ENCODE measurements at places on chromosomes 1 and 21.
A peak's percentile ranks its signal among the peaks of the same experiment; 100 is the strongest.

- no peak for DNase-seq
Observed at GRCh38 chr21:17472182-17472581, 40.7 kb upstream of the CXADR start.

DNA sequence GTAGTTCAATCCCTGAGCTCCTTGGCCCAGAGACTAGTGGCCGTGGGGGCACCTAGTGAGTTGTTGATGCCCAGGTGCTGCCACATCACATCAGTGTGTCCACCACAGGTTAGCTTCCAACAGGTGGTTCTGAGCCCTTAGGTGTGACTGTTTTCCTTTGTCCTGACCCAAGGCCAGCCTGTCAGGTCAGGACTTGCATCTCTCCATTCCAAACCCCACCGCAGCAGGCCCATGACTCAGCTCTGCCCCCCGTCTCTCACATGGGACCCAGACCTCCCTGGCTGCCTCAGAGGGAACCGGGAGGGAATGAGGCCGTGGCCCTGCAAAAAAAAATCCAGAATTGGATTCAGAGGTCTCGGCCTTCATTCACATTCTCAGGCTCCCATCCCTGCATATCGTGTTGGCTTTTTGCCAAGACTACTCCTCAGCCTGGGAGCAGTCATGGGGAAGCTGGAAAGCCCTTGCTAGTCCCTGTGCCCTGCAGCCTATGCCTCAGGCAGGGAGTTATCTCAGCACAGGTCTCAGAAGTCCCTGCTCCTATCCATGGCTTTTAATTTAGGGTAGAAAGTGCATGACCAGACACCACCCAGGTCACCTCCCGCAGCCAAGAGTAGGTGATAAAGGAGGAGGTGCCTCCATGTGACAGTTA lies 7.2 kb downstream of the INAVA start:
- DNase-seq = no peak

DNA sequence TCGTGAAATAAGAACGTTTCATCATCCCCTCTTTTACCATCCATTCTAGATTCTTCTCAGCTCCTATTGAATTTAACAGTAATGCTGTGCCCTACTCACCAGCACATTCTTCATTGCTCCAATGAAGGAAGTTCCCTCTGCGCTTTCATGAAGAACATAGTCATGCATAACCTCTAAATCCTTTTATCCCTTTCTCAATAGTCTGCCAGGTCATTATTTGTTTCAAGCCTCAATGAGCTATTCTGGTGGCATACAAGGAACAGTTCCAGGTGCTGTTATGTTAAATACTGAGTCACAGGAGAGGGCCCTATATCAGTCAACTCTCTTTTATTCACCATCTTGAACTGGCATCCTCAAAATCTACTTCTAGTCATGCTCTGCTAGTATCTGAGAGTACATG lies 381.0 kb downstream of the GPATCH2 start:
- no peak for DNase-seq

- peak; percentile 62 for DNase-seq
Observed at GRCh38 chr1:167630568-167631385, 745 bp downstream of the RCSD1 start.

DNA sequence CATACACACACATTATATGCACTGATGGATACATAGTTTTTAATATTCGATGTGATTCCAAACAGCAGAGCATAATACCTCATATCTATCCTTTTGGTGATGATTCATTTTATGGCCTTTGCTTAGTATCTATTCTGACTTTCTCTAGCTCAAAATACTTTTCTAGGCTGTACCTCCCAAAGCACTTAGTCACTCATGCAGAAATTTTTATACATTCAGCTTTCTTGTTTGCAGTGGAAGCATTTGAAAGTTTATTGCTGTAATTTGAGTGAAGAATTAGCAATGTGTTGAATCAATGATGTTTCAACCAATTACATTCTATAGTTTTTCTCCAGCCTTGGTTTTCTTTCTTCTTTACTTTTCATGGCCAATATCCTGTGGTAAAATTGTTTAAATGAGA lies 66.7 kb downstream of the LBR start:
- no peak for DNase-seq

DNA sequence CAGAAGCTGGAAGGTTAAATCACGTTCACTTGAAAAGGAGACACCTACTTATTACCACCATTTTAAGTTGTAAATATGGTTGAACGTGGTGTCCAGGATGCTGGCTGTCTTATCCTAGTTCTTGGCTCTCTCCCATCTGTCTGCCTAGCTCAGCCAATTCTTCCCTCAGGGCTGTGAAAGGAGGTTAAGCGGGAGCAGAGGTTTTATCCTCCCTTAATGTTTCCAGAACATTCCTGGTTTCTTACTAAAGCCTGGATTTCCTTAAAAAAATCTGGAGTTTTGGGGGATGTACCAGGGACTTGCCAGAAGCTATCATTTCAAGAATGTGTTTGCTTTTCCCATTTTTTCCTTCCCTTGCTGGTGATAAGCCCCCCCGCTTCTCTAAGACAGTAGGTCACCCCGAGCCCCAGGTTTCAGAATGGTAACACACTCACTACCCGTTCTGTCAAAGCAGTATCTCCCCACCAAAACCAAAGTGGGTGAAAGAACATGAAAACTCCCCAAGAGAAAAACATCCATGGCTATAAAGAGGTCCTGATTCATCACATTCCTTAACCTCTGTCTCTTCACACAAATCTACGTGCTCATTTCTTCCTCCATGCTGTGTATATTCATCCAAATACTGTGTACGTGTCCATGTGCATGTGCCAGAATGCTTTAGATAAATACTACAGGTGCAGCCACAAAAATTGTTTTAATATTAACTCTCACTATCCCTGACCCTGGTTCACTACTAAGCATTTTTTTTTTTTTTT lies 114.7 kb downstream of the MAP3K21 start:
- no peak for DNase-seq
